Effector memory CD4-positive, alpha-beta T cell (primary cell): ENCODE measurements at places on chromosomes 5 and 9.
A peak's percentile ranks its signal among the peaks of the same experiment; 100 is the strongest.

DNA sequence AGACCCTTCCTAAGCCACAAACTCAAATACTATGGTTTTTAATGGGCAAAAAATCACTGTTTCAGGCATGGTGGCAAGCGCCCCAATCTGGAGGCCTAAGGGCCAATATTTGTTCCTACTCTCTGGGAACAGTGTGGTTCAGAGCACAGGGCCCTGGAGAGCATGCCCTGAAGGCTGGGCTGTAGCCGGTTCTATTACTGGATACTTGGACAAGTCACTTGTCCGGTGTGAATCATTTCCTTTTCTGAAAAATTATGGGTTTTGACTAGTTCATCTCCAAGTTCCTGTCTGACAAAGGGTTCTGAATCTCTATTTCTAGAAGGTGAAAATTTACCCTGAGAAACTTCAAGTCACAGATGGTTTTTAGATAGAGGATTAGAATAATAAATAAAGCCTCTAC is 75.0 kb downstream of the OTULIN start:
- DNase-seq, result no peak

GRCh38 chr9:136656183-136656738 is 6.5 kb upstream of the EGFL7 start:
- DNase-seq, result no peak

DNA sequence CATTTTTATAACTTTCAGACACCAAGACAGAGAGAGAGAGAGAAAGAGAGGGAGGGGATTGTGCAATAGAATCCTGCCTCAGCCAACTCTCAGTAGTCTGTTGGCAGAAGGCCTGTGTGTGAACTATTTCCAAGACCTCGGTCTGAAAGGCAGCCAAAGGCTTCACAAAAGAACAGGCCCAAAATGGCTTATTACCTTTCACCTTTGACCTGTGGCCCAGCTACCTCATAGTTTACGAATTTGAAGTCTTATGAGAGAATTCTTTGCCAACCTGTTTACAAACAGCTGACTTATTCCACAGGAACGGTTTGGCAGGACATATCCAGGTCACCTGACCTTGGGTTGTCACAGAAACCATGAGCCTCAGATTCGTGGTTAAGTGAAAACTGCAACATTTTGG is 48.6 kb downstream of the NR2F1-AS1 start:
- no peak for DNase-seq

DNA sequence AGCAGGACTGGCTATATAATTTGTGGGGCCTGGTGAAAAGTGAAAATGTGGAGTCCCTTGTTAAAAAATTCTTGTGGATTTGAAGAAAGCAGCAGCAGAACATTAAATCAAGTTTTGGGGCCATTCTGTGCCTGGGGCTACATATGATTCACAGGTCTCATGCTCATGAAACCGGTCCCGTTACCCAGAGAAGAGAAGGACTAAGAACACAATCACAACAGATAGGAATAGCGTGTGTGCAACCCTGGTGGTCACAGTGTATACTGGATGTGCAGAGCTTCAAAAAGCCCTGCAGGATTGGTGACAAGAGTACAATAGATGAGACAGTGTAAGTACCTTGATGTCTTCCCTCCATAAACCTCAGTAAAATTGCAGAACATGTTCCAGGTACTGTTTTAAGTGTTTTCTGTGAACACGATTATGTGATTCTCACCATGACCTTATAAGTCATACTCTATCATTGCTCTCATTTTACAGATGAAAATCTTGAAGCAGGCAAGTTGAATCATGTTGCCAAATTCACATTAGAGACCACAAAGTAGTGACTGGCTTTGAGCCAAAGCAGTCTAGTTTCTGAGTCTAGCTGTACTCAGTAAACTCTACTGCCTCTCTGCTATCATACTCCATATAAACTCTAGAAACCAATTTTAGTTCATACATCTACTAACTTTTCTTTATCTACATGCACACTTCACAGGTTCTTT is 636.5 kb downstream of the TAF11L14 start:
- no peak for DNase-seq

DNA sequence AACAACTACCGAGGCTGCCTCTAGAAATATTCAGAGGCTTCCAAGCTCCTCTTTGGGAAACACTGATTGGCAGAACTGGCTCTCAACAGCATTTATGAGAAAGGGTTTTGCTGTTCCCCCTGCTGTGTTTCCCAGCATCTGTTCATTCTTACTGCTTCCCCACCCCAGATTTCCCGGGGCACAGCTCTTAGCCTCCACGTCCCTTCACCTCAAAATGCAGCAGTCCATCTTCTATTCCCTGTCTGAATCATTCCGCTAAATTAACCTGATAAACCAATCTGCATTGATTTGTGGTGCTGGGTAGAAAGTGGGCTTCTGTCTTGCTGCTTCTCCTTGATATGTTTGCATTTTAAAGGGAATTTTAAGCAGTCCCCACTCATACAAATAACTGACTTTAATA is 67.4 kb downstream of the PLK2 start:
- no peak for DNase-seq

GRCh38 chr9:130707225-130707976 is 13.8 kb downstream of the EXOSC2 start:
- peak; percentile 65 for DNase-seq

GRCh38 chr5:75951716-75952115 is 131.5 kb upstream of the SV2C start:
- DNase-seq, result no peak

GRCh38 chr5:131413605-131414559 is 150.0 kb downstream of the CDC42SE2 start:
- no peak for DNase-seq

DNA sequence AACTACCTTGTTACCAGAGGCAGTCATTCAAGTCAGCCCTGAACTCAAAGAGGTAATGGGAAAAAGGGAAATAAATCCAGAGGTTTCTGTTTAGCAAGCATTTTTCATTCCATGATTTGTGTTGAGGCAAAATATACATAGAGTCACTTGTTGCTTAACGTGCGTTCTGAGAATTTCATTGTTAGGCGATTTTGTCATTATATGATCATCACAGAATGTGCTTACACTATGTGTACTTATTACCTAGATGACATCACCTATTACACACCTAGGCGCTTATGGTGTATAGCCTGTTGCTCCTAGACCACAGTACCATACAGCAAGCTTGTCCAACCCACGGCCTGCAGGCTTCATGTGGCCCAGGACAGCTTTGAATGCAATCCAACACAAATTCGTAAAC is 36.2 kb downstream of the NUP214 start:
- DNase-seq, result no peak

DNA sequence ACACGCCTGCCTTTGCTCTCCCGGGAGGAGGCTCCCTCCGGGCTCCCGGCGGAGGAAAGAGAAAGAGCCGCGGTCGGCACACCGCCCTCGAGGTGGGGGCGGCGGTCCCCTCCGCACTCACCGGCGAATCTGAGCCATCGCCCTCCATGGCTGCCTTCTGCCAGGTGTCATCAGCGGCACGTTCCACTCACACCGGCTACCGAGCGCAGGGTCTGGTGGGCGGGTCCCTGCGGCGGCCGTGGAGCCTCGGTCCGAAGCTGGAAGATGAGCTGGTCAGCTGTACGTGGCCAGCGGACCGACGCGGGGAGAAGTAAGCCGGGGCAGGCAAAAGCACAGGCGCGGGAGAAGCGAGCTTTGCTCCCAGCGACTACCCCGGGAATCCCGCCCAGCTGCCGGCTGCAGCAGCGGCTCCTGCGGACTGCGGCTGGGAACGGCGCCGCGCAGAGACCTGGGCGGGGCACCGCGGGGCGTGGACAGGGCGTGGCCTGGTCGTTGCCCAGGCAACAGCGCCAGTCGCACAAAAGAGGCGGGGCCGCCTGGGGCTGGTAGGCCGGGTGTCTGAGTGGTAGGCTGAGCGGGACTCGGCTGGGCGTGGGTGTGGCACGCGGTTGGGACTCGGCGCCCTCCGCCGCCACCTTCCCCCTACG is at the start of gene TRIM36:
Gene TRIM36, minus strand, starts transcription at position 422 of the 647 bp plus-strand sequence. Its CDS starts 274 bp downstream, at position 148.
- peak; percentile 80 for DNase-seq

DNA sequence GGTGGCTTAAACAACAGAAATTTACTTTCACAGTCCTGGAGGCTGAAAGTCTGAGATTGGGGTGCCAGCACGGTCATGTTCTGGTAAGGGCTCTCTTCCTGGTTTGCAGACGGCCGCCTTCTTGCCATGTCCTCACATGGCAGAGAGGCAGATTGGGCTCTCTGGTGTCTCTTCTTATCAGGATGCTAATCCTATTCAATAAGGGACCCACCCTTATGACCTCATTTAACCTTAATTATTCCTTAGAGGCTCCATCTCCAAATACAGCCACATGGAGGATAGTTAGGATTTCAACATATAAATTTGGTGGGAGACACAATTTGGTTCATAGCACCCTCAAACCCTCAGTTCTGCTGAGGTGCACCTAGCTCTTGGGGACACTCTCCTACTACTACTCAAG is 180.4 kb downstream of the DAB2IP start:
- DNase-seq, result no peak

- no peak for DNase-seq
Observed at GRCh38 chr9:136044971-136045594, 50.0 kb downstream of the NACC2 start.

DNA sequence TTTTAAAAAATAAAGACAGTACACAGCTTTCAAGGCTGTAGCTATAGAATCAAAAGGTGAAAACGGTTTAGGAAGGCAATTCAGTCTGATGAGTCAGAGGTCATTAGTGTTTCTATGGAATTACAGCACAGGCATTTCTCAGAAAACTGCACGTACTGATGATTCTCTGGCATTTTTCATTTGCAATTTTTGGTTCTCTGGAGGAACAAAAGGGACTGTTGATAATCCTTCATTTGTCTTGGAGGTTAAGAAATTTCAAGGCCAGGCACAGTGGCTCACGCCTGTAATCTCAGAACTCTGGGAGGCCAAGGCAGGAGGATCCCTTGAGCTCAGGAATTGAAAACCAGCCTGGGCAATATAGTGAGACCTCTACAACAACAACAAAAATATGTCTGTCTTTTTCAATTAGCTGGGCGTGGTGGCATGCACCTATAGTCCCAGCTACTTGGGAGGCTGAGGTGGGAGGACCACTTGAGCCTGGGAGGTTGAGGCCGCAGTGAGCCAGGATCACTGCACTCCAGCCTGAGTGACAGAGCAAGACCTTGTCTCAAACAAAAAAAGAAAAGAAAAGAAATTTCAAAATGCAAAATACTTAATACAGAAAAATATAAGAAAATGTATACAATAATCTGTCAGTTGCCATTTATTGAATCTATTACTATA is 27.3 kb downstream of the NR6A1 start:
- DNase-seq, result no peak

DNA sequence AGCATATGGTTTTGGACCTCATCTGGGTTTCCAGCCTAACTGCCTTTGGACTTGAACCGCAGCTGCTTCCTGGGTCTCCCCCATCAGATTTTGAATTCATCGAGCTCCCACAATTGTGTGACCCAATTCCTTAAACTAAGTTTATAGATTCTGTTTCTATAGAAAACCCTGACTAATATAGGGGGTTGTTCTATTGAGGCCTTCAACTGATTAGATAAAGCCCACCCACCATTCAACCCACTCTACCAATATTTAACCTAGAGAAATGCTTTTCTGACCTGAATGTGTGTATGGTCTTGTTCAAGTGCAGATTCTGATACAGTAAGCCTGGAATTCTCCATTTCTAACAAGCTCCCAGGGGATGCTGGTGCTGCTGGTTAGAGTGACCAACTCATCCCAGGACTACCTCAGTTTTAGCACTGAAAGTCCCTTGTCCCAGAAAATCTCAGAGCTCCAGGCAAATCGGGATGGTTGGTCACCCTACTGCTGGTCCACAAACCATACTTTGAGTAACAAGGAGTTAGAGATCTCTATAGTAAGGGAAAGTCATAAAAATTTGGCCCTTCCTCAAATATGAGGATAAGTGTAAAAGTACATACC is 31.7 kb upstream of the GNE start:
- DNase-seq, result no peak

GRCh38 chr5:74282490-74282889 is 358.0 kb downstream of the ENC1 start:
- DNase-seq, result no peak

DNA sequence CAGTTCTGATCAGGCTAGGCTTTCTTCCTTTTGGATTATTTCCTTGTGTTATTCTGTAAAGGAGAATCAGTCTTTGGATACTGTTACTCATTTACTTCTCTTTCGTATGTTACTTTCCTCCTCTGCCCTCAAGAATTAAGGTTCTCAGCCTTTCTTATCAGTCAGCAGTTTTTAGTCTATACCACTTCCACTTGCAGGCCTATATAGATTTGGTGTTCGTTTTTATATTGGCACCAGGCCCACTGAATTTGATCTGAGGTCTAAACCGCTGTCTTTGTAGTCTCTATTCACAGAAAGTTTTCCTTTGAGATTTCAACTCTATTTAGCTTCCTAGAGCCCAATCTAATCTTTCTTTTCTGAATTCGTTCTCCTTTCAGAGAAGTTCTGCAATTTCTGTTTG is 62.8 kb downstream of the ERBIN start:
- no peak for DNase-seq

- DNase-seq, result peak; percentile 34
Observed at GRCh38 chr5:127072861-127073846, at the start of gene C5orf63. C5orf63 (minus strand) TSS chr5:127073502; CDS start chr5:127058995, 14,507 bp downstream.

DNA sequence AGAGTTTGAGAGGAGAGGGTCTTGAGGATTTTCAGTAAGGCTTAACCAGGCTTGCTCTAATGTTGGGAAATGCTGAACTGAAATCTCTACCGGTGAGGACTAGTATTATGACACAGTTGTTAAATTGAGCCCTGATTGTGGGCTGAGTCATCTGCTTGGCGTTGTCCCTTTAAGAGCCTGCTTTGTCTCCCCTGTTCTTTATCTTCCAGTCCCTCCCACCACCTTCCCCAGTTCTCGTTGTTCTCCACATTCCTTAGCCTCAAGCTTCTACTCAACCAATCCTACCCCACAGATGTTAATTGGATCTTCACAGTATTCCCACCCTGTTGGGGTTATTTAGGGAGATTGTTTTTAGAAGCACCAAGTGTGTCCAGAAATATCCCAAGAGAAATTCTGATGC is 57.6 kb downstream of the ANKRD55 start:
- DNase-seq, result no peak

- no peak for DNase-seq
Observed at GRCh38 chr9:127194881-127195713, 69.5 kb upstream of the GARNL3 start.

DNA sequence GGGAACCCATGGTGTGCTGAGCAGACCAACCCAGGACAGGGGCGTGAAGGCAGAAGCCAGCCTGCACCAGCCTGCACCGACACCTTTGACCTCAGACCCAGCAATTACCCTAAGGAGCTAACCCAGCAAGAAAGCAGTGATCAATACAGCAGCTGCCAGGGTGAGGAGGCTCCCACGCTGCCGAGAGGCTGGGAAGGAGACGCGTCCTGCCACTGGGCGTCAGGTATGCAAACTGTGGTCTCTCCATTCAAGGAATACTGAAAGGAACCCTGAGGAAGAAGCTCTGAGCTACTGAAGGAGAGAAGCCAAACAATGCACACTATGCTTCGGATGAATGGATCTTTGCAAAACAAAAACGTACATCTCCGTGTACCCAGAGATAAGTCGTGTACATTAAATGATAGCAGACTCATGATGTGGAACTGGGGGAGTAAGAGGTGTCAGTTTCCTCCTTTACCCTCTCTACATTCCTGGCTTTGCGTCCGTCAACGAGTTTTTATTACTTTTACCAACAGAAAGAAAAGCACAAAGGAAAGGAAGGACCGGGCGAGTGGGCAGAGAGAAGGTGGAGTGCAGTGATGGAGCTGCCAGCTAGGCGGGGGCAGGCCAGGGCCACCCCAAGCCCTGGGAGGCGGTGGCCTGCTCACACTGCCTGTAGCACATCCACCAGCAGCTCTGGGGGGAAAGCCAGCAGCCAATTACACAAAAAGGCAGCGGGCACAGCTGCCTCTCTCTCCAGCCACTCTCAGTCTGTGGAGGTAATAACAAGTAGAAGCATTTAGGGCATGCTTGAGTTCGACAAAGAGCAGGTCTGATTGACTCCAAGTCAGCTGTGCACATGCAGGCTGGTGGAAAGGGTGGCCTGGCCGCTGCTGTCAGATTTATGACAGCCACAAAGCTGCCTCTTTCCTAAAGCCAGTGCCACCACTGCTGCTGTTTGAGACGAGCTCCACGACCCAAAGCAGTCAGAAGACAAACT is 29.3 kb downstream of the RASGEF1C start:
- DNase-seq, result no peak
